ENCODE measurements at places on chromosomes 6 and 20. TPM values are rescaled to one million over a fixed set of nuclear protein-coding genes. Genes with fewer than 3 reads are reported as not detected.

GRCh38 chr6:100780648-100781047, 100.5 kb downstream of the ASCC3 start:
- DNase-seq: no peak
- no peak overlapping the region for H3K27ac ChIP-seq
- no peaks in the 10 kb centered on the region for H3K36me3 ChIP-seq
- H3K4me3 ChIP-seq: no peak overlapping the region

DNA sequence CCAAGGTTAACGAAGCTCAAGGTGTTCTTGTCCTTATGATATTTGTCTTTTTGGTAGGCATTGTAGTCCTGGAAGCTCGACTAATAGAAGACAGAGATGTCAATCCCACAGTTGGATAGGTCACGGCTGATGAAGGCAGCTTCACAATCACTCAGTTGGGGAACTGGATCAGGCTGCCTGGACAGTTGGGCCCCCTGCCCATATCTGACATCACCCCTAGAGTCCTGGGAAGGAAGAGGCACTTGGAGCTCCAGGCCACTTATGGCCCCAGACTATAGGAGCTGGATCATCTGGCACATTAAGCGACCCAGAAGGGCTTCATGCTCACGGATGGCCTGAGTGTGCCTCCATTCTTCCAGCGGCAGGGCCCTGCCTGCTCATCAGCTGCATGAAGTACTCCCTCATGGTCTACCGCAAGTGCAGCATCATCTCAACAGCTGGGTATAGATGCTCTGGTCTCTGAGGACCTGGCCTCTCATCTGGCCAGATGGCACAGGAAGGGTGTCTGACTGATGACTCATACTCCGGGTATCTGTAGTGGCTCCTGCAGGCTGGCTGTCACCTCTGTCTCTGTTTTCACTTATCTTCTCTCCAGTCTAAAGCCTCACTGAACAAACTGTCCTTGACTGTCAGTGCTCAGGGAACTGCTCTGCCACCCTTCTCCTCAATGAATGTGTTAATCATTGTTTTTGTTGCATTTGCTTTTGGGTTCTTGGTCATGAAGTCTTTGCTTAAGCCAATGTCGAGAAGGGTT, 29.2 kb upstream of the SSR1 start:
- DNase-seq: no peak
- H3K36me3 ChIP-seq: no peaks in the 10 kb centered on the region
- no peaks in the 10 kb centered on the region for H3K4me1 ChIP-seq
- no peak overlapping the region for H3K27ac ChIP-seq
- H3K4me3 ChIP-seq: no peak overlapping the region

The SLC12A5 gene
- not detected for total RNA-seq

GRCh38 chr6:71482742-71483141, 194.1 kb downstream of the OGFRL1 start:
- no peaks in the 10 kb centered on the region for H3K27me3 ChIP-seq
- no peak overlapping the region for H3K27ac ChIP-seq
- DNase-seq: no peak
- no peak overlapping the region for H3K4me3 ChIP-seq
- H3K4me1 ChIP-seq: peaks cover 16% of the 10 kb centered on the region
- no peaks in the 10 kb centered on the region for H3K36me3 ChIP-seq

DNA sequence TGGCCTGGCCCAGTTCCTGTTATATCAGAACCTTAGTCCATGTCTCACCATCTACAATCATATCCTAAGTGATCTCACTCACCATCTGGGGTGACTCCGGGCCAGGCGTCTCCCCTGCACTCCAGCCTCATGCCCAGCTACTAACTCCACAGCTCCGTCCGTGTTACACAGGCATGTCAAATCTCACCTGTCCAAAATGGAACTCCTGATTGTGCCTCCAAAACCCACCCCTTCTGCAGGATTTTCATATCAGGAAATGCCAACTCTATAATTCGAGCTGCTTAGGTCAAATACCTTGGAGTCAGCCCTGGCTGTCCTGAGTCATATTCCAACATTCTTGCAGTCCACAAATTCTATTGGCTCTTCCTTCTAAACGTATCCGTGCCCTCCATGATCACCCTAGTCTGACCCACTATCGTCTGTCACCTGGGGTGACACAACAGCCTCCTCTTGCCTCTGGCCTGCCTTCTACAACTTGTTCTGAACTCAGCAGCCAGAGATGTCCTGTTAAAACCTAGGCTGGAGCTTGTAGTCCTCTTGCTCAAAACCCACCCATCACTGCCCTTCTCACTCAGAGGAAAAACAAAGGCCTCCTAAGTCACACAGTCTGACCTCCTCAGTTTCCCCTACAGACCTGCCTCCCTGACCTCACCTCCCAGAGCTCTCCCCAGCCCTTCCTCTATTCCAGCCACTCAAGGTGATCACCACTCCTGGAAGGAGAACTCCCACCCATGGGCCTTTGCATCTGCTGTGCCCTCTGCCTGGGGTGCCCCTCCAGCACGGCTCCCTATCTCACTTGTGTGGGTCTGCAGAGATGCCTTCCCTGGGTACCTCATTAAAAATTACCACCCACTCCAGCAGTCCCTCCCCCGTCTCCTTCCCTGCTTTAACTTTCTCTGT, 85.3 kb upstream of the SIRPA start:
- H3K27me3 ChIP-seq: no peaks in the 10 kb centered on the region
- no peaks in the 10 kb centered on the region for H3K4me1 ChIP-seq
- no peak for DNase-seq
- no peak overlapping the region for H3K4me3 ChIP-seq
- no peak overlapping the region for H3K27ac ChIP-seq
- H3K36me3 ChIP-seq: no peaks in the 10 kb centered on the region

GRCh38 chr6:164379795-164380194, 929.6 kb downstream of the C6orf118 start:
- H3K27ac ChIP-seq: no peak overlapping the region
- DNase-seq: no peak
- H3K4me1 ChIP-seq: no peaks in the 10 kb centered on the region

- DNase-seq: peak; percentile 4
- H3K27me3 ChIP-seq: no peaks in the 10 kb centered on the region
Measured at GRCh38 chr20:44273231-44274215, 26.4 kb downstream of the GDAP1L1 start.

GRCh38 chr20:16392346-16392745, 180.9 kb downstream of the KIF16B start:
- H3K4me3 ChIP-seq: no peak overlapping the region
- no peak overlapping the region for H3K27ac ChIP-seq
- no peaks in the 10 kb centered on the region for H3K36me3 ChIP-seq
- H3K4me1 ChIP-seq: peaks cover 9% of the 10 kb centered on the region

DNA sequence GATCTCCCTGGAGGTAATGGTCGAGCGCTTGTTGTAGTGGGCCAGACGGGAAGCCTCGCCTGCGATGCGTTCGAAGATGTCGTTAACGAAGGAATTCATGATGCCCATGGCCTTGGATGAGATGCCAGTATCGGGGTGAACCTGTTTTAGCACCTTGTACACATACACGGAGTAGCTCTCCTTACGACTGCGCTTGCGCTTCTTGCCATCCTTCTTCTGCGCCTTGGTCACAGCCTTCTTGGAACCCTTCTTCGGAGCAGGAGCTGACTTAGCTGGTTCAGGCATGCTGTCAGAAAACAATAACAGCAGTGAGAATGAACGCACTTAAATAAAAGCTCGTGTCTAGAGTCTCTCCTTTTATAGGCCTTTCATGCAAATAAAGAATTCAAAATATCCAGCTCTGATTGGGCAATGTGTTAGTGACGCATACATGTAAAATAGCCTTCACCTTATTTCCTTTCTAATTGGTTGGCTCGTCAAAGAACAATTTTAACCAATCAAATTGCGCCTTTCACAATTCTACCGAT, 129.2 kb downstream of the HFE start:
- peak overlapping the region; percentile 97 for H3K27ac ChIP-seq
- no peaks in the 10 kb centered on the region for H3K36me3 ChIP-seq
- peaks cover 26% of the 10 kb centered on the region for H3K4me1 ChIP-seq
- peak overlapping the region; percentile 46 for H3K4me3 ChIP-seq
- DNase-seq: peak; percentile 93
- H3K27me3 ChIP-seq: no peaks in the 10 kb centered on the region

The GPR63 gene
- 1.8 TPM for total RNA-seq

DNA sequence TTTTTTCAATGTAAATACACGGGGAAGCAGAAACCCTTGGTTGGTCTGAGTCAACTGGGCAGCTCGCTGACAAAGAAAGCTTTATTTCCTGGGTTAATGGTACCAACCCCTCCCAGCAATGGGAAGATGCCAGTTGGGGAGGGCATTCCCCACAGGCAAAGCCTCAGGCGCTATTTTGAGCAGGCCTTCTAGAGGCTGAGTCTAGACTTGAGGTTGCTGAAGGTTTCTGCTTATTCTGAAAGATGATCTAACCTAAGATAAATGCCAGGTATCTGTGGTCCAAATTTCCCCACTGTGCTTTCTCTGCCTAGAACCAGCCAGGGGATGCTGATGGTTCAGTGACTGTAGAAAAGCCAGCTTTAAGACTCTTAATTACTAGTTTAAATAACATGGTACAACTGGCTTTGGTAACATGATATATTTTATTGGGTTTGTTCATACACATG, 172.5 kb upstream of the JARID2 start:
- no peak for DNase-seq
- H3K4me1 ChIP-seq: no peaks in the 10 kb centered on the region
- no peaks in the 10 kb centered on the region for H3K36me3 ChIP-seq
- H3K27me3 ChIP-seq: no peaks in the 10 kb centered on the region

- H3K4me1 ChIP-seq: no peaks in the 10 kb centered on the region
- DNase-seq: no peak
- H3K36me3 ChIP-seq: peaks cover 10% of the 10 kb centered on the region
Measured at GRCh38 chr6:70841112-70841511, 115.7 kb downstream of the B3GAT2 start.

- no peaks in the 10 kb centered on the region for H3K36me3 ChIP-seq
- peak; percentile 76 for DNase-seq
- H3K4me3 ChIP-seq: peak overlapping the region; percentile 44
- peaks cover 8% of the 10 kb centered on the region for H3K27me3 ChIP-seq
Measured at GRCh38 chr6:36840432-36841403, 1.5 kb upstream of the CPNE5 start.

DNA sequence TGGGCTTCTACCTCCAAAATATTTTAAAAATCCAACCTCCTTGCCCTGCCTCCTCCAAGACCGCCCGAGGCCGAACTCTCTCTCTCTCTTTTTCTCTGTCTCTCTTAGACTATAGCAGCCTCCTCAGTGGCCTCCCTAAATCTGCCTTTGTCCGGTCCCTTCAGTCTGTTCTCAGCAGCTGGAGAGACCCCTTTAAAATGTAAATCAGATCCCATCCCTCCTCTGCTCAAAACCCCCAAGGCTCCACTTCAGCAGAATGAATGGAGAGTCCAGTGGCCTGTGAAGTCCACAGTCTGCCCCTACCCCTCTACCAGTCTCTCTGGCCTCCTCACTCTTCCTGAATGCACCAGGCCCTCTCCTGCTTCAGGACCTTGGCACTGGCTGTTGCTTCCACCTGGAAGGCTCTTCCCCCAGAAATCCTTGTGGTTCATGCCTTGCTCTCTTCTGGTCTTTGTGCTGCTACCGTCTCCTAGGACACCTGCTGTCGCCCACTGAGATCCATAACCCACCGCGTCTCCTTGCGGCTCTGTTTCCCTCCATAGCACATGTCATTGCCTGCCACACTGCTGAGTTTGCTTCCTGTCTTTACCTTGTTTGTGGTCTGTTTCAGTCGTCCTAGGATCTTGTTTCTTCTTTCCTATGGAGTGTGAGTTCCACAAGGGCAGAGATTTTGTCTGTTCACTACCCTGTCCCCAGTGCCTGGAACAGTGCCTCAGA, 6.0 kb downstream of the MLN start:
- H3K27me3 ChIP-seq: peaks cover 10% of the 10 kb centered on the region
- no peaks in the 10 kb centered on the region for H3K36me3 ChIP-seq
- no peak overlapping the region for H3K4me3 ChIP-seq
- H3K27ac ChIP-seq: no peak overlapping the region
- H3K4me1 ChIP-seq: peaks cover 6% of the 10 kb centered on the region
